Stimulated activated CD4-positive, alpha-beta T cell treated with anti-CD3 and anti-CD28 coated beads, Interleukin-1b, Interleukin-23, amount 100 ng/mL, for 48 hours (primary cell): ENCODE measurements at places on chromosomes 2 and 18.
A peak's percentile ranks its signal among the peaks of the same experiment; 100 is the strongest.

- DNase-seq, result no peak
Observed at GRCh38 chr2:29697715-29698114, 223.7 kb downstream of the ALK start.

- no peak for DNase-seq
Observed at GRCh38 chr18:3660739-3661515, 211.0 kb downstream of the TGIF1 start.

- no peak for DNase-seq
Observed at GRCh38 chr2:158828378-158829164, 33.5 kb downstream of the DAPL1 start.

DNA sequence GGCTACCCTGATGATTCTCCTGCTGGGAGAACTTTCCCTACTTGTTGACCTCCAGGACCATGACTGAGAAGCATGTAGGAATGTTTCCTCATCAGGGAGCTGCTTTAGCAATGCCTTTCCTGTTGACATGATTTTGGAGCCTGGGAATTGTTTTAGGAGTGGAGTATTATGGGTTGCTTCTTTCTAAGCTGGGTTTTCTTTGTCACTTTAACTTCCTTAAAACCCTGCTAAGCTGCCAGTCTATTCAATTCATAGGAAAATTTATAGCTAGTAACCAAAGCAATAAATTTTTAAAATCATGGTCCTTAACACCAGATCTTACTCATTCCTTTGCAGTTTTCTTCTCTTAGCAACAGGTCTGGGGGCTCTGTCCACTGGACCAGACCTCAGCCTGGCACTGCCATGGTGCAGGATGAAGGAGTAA is 125.6 kb upstream of the TACR1 start:
- no peak for DNase-seq

DNA sequence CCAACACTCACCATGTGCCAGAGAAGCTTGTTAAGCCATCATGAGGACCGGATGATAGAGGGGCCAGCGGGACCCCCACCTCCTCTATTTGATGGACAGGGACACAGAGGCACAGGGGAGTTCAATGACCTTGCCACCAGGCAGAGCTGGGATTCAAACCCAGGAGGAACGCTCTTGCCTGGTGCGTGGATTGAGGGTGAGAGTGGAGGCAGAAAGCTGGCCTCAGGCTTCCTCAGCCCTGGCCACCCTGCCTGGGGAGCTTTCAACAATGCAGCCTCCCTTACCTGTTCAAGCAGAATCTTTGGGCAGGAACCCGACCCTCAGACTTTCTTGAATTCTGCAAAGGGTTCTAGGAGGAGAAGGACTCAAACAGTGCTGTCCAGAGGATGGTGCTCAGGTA is 39.9 kb upstream of the MAL start:
- no peak for DNase-seq

DNA sequence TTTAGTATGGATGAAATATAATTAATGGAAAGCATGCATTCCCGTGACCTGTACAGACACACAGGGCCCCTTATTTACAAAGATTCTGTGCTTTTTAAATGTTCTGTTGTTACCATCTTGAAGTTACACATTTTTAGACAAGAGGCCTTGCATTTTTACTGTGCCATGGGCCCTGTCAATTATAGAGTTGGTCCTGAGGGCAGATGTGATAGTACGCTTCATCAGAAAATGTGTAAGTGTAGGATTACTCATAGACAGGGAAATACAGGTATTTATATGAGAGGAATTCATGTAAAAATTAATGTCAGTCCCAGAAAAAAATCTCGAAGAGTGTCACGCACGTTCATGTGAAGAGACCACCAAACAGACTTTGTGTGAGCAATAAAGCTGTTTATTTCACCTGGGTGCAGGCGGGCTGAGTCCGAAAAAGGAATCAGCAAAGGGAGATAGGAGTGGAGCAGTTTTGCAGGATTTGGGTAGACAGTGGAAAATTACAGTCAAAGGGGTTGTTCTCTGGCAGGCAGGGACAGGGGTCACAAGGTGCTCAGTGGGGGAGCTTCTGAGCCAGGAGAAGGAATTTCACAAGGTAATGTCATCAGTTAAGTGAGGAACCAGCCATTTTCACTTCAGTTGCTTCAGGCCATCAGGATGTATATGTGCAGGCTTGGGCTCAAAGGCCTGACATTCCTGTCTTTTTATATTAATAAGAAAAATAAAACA is 12.2 kb upstream of the ALPK2 start:
- DNase-seq, result no peak

DNA sequence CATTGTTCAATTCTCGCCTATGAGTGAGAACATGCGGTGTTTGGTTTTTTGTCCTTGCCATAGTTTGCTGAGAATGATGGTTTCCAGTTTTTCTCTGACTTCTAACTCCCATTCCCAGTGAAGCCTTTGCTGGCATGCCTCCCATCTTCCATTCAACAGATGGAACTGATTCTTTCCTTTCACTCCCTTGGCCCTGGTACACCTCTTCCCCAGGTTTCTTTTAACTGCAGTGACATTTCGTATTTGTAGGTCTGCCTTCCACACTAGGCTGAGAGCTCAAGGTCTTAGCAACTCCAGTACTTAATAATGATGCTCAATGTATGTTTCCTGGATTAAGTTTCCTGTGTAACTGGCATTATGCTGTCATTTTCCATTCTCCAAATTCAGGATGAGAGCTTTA is 48.5 kb downstream of the GAREM1 start:
- no peak for DNase-seq

GRCh38 chr2:73987109-73987947 is 2.6 kb downstream of the TET3 start:
- peak; percentile 31 for DNase-seq

- no peak for DNase-seq
Observed at GRCh38 chr2:176024083-176024482, 22.0 kb upstream of the LNPK start.

DNA sequence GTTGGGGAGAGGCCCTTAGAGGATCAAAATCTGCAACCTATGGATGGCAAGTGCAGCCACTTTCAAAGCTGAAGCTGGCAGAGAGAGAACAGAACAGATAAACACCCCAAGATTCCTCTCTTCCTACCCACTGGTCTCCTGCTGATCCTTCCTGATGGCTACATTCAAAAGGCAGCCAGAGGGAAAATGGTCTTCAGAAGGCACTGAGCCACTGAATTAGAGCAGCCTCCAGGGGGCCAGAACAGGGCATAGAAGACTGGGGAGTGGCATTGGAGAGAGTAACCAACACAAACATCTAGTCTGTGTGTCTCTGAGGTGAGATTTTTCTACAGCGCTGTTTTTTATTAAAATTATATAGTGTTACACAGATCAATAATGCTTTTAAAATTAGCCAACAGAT is 432.6 kb downstream of the PARD3B start:
- DNase-seq, result no peak
